ENCODE measurements at places on chromosomes 7 and 10. TPM values are rescaled to one million over a fixed set of nuclear protein-coding genes. Genes with fewer than 3 reads are reported as not detected.
A peak's percentile ranks its signal among the peaks of the same experiment; 100 is the strongest.

DNA sequence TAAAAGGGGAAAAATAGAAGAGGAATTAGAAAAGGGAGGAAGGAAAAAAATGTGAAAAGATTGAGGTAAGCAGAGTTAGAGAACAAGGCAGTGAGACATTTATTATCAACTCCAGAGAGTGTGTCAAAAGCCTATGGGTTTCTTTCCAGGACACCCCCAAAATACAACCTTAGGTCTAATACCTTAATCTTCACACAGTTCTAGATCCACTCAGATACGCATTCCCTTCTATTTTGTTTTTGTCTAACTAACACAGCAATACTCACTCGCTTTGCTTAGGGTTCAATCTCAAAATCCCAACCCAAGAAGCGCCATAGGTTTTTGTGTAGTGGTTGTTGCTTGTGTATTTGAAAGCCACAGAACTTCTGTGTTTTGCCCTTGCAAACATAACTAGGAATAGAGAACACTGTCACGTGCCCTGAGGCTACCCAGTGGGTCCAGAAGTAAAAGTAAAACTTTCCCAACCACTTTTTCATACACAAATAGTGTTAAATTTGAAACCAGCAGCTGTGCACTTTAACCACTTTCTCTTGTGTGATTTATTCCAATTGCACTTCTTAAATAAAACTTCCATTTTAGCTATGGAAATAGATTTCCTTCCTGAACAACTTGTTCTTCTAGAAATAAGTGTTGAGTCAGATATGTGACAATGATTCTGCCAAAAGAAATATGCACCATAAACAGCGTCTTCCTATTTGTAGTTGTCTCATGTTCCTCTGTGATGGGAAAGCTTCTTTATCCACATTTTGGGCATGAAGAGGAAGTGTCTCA lies 414.7 kb upstream of the GHITM start:
- no peak for DNase-seq

- no peak for DNase-seq
Observed at GRCh38 chr7:100467638-100468373, 3.7 kb upstream of the SPACDR start.

DNA sequence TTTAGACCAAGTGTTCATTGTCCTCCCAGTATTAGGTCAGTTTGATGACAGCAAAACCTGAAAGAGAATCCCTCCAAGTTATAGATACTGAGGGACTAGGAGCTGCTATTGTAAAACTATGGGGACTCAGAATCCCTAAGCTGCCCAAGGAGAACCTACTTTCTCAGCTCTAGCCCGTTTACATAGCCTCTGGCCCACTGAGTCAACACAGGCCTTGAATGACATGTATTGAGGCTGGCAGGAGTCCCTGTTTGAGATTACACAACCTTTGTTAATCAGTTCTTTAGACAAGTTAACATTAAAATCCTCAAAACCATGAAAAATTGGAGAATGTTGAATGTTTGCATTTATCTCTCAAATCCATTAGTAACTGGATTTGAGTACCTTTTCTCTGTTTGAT lies 1079.0 kb downstream of the KCNMA1 start:
- peak; percentile 75 for DNase-seq

DNA sequence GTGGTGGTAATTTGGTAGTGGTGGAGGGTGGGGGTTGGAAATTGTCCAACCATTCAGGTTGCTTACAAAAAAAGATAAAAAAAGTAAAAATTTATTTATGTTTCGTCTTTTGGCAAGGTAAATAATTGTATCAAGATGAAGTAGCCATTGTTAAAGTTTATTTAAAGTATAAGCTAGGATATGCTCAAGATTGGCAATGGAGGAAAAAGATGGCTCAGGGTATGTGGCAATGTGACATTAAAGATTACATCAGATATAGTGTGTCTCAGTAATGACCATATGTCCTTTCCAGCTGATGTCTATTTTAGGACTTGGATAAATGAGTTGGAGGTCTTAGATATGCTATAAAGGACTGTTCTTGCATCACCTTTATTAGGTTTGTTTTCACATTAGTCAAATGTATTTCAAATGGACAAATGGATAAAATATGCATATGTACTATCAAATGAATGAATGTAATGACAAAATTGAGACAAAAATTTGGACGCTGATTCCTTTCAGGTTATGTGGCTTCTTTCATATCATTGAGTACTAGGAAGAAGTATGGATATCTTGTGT lies 60.9 kb downstream of the ST7 start:
- peak; percentile 27 for DNase-seq

- DNase-seq = peak; percentile 66
Observed at GRCh38 chr7:50552921-50553320, 12.3 kb downstream of the DDC start.

GRCh38 chr7:26664735-26665416 lies 199.5 kb downstream of the SKAP2 start:
- peak; percentile 50 for DNase-seq

- DNase-seq = no peak
Observed at GRCh38 chr7:100022621-100023020, 7.2 kb downstream of the ZKSCAN1 start.

DNA sequence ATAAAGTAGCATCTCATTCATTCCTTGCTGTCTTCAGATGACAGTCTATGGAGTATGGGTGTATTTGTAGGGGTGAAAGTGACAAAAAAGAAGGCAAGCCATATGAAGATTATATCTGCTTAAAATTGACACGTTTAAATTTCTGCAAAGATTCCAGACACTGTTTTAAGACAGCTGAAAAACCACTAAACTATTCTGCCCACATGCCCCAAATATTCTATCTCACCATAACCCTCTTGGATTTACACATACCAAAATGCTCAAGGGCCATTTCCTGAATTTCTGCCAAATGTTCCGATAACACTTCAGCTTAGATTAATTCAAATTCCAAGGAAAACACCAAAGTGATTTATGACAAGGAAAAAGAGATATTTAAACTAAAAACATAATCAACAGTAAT lies 99.9 kb upstream of the IL6 start:
- DNase-seq = peak; percentile 45

DNA sequence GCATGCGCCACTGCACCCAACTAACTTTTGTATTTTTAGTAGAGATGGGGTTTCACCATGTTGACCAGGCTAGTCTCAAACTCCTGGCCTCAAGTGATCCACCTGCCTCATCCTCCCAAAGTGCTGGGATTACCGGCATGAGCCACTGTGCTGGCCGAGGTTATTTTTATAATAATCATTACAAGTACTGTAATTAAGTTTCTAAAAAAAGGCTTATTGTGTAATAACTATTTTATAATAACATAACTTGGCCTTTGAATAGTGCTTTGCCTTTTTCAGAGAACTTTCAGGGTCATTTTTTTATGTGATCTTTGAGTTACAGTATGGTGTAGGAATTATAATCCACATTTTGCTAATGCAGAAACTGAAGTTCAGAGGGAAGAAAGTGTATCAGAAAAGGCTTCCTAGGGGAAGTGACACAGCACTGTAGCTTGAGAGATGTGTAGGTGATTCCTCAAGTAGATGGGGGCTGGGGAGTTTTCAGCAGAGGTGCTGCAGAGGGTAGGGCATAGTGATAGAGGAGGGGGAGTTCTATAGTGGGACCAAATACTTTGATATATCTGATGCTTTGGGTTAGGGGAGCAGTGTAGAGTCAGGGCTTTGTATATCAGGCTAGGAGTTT lies 9.2 kb upstream of the SYPL1 start:
- DNase-seq = no peak

- DNase-seq = peak; percentile 8
Observed at GRCh38 chr7:85095806-85096205, 91.0 kb downstream of the SEMA3D start.

DNA sequence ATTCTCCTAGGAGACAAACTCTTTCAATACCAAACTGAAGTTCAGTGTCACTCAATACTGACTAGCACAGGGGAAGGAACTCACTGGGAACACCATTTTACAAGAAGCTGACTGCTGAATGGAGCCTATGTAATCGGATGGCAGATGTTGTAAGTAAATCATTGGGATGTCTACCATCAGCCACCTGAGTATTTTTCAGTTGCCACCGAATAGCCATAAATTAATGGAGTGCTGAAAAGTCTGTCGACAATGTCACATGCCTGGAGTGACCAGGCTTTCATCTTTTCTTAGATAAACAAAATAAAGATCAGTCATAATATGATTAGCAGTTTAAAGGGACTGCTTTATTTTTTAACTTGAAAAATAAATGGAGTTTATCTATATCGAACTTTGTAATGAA lies 145.9 kb upstream of the SEMA3E start:
- DNase-seq = no peak

- peak; percentile 91 for DNase-seq
Observed at GRCh38 chr7:129949292-129950133, 3.2 kb downstream of the UBE2H start.

GRCh38 chr10:101028446-101029337 lies 2.2 kb downstream of the PDZD7 start:
- peak; percentile 20 for DNase-seq

- DNase-seq = no peak
Observed at GRCh38 chr7:134298902-134299683, 17.6 kb downstream of the SLC35B4 start.

GRCh38 chr7:91553410-91553895 lies 289.2 kb downstream of the FZD1 start:
- DNase-seq = no peak

GRCh38 chr7:4712281-4713182 lies 30.4 kb downstream of the FOXK1 start:
- DNase-seq = peak; percentile 77

GRCh38 chr7:17118412-17118811 lies 180.0 kb upstream of the AHR start:
- no peak for DNase-seq

DNA sequence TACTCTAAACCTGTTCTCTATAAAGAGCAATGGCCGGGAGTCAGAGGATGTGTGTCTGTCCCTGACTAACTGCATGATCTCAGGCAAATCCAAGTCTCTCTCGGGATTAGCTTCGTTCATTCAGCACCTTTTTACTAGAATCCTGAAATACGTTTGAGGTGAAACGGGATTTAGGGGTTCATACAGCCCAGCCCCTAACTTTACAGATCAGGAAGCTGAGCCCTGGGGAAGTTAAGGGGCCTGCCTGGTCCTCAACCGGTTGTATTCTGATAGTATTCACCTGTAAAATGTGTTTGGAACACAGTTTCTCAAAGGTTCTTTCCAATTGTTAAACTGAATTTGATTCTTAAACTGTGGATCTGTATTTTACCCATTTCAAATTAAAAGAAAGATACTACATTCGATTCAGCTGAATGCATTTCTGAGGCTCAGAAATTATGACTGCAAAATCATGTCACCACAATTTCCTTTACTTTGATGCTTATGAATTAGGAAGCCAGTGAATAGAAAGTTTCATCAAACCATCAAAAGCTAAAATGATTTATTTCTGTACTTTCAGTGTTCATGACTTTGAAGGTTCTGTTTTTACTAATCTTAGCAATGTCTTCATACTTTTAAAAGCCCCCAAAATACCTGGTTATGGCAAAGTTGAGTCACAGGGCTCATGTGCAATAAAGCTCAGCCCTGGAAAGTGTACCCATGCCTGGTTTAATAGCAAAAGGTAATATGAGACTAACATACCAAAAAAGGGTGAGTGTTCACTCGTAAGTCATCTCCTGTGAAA lies 28.9 kb upstream of the EZH2 start:
- DNase-seq = no peak

DNA sequence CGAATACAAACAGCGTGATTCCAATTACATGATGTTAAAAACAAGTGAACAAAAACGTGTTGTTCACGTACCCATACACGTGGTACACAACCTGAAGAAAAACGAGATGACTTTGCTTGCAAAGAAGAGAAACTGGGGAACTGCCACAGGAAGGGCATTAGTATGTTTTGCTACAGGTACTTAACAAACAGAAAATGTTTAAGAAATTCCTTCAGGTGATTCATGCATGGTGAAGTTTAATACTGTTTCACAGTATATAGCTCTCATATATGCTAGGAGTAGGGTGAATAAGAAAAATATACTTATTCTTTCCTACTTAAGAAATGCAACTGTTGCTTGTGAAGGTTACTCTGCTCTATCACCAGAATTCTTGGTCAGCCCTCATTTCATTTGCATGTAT lies 9.8 kb downstream of the SEC61G start:
- DNase-seq = no peak

DNA sequence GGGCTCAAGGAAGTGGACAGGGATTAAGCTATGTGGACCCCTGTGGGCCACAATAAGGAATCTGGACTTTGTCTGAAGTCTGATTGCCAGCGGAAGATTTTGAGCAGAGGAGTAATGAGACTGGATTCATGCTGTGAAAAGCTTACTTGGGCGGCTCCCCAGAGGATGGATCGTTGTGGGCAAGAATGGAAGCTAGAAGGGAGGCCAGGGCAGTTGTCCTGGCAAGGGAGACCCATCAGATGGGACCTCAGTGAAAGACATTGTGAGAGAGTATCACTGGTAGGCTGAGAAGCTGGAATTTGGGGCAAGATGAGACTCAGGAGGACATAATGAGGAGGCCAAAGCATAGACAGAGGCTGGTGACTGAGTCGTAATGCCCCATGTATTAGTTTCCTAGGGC lies 15.6 kb downstream of the ABCC2 start:
- no peak for DNase-seq

DNA sequence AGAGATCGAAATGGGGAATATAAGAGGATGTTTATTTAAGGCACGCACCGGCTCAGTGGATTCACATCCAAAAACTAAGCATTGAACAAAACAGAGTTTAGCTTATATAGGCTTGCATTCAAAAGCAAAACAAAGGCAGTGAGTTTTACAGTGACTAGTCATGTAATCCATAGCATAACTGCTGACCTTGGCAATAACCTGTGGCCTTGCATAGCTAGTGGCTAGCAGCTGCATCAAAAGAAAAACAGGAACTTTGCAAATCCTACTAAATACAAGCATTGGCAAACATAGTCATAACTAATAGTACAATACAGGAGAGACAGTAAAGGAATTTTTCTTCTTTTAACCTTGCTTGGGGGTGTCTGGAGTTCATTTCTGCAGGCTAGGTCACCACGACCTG lies 9.7 kb upstream of the ZNF485 start:
- DNase-seq = no peak

- no peak for DNase-seq
Observed at GRCh38 chr7:15308821-15309220, 253.0 kb downstream of the AGMO start.

The GPRIN2 gene
- total RNA-seq = not detected

The GIMAP4 gene
- not detected for total RNA-seq

The ANXA8 gene
- 3.7 TPM for total RNA-seq

The CSGALNACT2 gene
- total RNA-seq = 11.5 TPM

The TAS2R41 gene
- not detected for total RNA-seq

The NSUN6 gene
- 4.1 TPM for total RNA-seq

The OR2A42 gene
- 0.32 TPM for total RNA-seq

The DGKI gene
- 21.1 TPM for total RNA-seq

The MMP21 gene
- total RNA-seq = not detected

The JCAD gene
- total RNA-seq = 24.8 TPM

The HSPA12A gene
- total RNA-seq = 4.8 TPM

The PGAM1 gene
- 1,144 TPM for total RNA-seq

The RASA4B gene
- 1.1 TPM for total RNA-seq

The ELN gene
- total RNA-seq = 974 TPM

All from GM23248 (cell line).